G401 (cell line): ENCODE measurements at places on chromosomes 3 and 15. TPM values are rescaled to one million over a fixed set of nuclear protein-coding genes. Genes with fewer than 3 reads are reported as not detected.

GRCh38 chr15:74209997-74210671 is 7.5 kb upstream of the STRA6 start:
- no peak for DNase-seq

GRCh38 chr3:115148142-115148790 is 1.2 kb upstream of the ZBTB20 start:
- DNase-seq = peak; percentile 56

- peak; percentile 30 for DNase-seq
These were observed 7.0 kb upstream of the TM4SF18 start for GRCh38 chr3:149340310-149340933.

GRCh38 chr15:97200161-97200560 is 760.3 kb upstream of the ARRDC4 start:
- no peak for DNase-seq

DNA sequence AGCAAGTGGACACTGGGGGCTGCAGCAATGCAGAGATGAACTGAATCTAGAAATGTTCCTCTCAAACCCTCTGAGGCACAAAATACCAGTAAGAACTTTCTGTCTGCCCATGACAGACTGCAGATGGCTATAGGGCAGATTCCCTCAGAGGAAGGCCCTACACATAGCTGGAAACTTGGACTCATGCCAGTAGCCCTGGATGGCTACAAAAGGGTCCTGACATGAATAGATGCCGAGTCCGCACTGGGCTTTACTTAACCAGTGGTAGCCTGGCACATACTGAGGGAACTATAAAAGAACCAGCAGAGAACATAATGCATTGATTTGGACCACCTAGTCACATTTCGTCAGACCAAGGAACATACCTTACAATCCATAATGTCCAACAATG is 66.7 kb downstream of the C3orf80 start:
- DNase-seq = no peak

The SLC22A13 gene
- total RNA-seq = not detected in 2 replicates

The PAK6 gene
- total RNA-seq = 1.8 TPM in 1 of 2 replicates, not detected in the other

The ATP13A4 gene
- total RNA-seq = not detected in 2 replicates
